ENCODE measurements at places on chromosomes 7 and 10.

DNA sequence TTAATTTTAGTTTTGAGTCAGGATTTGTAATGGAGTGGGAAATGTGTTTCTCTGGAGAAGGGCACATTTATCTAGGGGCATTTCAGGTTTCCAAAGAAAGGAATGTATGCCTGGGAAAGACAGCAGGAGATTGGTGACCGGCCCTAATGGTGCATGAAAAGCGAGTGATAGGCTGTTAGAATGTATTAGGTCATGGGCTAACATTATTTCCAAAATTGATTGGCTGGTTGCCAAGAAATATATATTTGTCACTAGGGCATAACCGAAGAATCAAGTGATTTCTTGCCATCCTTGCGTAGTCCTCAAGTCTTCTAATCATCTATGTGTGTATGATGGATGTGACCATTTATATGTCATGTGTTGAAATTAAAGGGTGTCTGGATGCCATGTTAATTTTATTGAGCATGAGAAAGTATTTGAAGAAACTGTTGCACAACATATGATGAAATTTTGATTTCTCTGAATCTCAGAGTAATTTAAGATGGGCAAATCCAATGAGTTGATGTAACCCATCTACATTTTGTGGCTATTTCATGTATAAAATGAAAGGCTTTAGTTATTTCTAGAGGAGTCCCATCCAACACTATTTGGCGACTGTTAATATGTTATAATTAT lies 248.4 kb downstream of the BMPER start:
- DNase-seq: no peak

DNA sequence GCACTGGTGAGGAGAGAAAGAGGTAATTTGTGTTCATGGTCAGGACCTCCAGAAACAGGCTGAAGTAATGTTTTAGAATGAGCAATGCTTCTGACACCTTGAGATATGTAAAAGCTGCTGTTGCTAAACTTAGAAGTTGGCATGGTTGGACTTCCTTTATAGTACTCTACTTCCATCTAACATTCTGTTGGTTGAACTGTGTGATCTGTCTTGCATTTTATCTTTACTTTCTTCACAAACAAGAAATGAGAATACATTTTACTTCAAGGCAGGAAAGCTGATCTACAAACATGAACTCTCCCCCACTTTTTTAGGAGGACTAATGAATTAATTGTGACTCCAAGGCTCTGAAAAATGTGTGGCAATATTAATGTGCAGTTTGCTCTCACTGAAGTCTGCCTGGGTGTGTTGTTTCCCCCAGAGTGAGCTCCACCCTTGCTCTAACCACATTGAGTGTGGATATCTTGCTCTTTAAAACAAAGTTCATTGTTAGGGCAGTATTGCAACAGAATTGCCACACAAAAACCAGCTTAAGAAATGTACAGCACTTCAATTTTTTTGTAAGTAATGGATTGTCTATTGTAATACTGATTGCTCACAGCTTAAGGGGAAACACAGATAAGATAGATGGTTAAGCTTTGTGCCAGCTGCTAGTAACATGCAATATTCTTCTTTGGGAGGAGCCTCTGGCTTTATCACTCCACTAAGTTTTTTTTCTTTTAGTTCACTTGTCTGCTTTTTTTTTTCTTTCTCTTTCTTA lies 69.0 kb downstream of the ADD3 start:
- DNase-seq: peak; percentile 85

DNA sequence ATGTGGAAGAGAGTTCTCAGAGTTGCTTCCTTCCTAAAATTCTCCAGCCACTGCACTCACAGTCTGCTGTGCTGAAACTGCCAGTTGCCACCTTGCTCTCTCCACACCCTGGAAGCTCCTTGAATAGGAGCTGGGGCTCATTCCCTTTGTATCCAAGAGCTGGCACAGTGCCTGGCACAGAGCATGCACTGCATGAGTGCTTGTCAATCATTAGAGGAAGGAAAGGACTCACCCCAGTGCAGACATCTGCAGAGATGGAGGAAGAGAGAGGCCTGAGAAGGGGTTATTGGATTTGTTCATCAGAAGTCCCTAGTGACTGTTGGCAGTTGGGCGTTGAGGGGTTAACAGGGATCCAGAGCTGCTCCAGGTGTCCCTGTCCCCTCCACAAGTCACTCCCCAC lies 41.7 kb upstream of the DUSP5 start:
- DNase-seq: no peak

DNA sequence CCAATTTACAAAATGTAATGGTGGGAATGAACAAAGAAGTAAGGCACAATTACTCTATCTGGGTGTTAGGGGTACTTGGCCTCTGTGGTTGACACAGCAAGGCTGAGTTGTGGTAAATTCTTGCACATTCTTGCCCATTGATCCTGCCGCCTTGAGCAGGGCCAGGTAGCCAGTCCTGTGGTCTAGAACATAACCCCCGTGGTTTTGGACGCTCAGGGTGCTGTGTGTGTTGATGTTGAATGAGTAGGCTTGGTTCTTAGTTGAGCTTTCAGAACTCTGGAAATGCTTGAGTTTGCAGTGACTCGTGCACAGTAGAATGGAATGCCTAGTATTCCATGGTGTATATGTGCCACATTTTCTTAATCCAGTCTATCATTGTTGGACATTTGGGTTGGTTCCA lies 42.3 kb upstream of the CDHR3 start:
- no peak for DNase-seq

GRCh38 chr7:38241071-38241470 lies 32.4 kb downstream of the TARP start:
- no peak for DNase-seq

DNA sequence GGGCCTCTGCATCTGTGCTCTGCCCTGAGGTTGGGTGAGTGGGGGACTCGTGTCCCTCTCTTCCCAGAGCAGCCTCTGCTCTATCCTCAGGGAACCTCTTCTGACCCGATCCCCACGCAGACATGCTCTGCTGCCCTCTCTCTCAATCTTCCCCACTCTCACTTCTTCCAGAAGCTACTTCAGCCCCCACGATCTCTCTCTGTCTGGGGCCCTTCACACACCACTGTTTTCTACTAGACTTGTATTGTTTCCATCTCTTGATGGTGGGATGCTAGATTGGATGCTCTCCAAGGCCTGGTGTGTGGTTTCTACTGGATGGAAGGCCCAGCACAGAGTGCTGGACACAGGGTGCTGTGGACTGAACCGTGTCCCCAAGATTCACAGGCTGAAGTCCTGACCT lies 10.0 kb downstream of the MGMT start:
- no peak for DNase-seq

DNA sequence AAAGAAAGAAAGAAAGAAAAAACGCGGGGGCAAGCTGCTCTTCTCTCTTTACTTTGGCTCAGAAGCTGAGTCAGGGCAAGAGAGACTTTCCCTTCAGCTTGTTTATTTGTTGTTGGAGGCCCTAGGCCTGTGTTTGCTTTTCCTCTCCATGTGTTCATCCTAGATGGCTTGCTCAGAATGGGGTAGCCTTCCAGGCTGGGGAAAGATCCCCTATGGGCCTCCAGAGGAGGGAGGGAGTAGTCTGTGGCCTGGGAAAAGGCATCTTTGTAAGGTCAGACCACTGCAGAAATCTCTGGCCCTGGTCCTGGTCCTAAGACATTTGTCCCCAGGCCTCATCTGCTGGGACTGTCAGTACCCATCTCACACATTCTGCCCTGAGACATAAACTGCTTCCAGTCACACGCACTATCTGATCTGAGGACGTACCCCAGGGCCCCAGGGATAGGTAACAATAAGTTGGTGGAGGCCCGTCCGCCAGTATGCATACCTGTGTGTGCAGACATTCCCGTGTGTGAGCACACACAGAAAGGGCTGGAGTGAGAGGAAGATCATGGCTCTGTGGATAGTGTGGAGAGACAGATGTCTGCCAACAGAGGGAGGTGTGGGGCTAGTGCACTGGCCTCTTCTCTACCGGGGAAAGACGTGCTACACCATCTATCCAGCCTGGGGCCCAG lies 4.9 kb upstream of the SCD start:
- peak; percentile 68 for DNase-seq

DNA sequence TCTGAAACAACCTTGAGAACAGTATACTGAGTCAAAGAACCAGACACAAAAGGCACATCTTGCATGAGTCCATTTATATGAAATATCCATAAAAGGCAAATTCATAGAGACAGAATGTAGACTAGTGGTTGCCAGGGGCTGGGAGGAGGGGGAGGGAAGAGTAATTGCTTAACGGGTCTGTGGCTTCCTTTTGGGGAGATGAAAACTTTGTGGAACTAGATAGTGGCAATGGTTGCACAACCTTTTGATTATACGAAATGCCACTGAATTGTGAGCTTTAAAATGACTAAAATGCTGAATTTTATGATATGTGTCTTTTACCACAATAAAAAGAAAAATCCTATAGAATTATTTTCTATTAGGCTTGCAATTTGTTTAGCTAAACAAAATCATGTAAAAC lies 16.8 kb downstream of the ADRB1 start:
- DNase-seq: no peak

GRCh38 chr7:149625947-149626392 lies 128.4 kb upstream of the ZNF746 start:
- DNase-seq: no peak

- no peak for DNase-seq
Measured at GRCh38 chr7:90769036-90769435, 172.9 kb downstream of the CDK14 start.

GRCh38 chr7:112132051-112132694 lies 74.0 kb downstream of the DOCK4 start:
- DNase-seq: no peak

DNA sequence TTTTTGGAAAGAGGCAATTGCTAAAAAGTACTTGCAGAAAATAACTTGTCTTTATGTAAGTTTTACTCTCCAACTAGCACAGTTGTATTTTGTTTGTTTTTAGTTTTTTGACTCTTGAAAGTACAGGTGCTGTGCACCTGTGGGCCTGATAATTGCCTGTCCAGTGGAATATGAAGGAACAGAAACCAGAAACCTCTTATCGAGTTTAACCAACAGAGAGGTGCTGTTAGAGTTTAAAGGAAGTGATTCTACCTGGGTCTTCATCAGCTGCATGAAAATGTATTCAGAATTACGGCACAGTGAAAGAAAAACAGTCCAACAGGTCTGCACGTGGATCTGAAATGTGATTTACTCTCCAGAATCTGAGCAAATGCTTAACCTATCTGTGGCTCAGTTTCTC lies 326.6 kb upstream of the POM121L12 start:
- no peak for DNase-seq

DNA sequence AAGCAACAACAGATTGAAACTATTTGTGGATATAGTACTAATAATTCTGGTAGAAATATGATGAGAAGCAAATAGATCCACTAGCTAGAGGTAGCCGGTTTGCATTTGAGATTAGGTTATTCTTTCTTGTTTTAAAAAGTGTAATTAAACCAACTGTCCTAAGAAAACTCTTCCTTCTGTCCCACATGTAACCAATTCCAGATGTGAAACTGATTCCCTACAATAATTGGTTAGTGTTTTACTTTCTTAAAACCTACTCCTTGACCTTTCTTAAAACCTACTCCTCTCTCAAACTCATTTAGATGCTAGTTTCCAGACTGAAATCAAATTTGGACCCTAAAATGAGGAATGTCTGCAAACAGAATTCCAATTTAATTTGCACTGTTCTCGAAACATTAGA lies 521.5 kb downstream of the SUGCT start:
- DNase-seq: no peak

DNA sequence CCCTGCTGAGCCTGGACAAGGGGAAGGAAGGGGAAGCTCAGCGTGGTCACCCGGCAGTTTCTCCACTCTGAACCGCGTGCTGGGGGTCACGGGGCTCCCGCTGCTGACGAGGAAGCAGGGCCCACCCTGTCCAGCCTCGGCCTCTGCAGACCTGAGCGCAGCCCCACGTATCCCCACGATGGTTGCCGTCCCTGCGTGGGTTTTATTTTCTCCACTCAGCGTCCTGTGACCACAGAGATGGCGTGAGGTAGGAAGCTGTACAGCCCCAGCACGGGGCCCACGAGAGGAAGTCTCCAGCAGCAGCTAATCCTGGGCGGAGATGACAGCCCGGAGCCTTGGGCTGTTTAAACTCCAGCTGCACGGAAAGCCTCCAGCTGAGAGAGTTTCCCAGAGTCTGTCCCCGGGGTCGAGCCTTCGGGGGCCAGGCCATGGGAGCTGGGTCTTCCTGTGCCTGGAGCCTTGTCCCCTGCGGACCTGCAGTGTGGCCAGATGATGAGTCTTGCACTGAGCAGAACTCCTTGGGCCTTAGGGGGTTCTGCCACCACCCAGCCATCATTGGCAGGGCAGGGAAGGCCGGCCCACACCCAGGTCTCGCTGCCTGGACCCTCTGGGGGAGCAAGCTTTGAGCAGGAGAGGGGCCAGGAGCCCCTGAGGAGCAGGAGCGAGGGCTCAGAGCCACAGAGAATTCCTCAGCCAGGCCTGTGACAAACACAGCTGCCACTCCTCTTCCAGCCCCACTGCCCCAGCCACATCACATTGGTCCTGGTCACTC lies 72.8 kb upstream of the FAM20C start:
- DNase-seq: peak; percentile 88

GRCh38 chr7:158991824-158992621 lies 135.7 kb downstream of the DYNC2I1 start:
- DNase-seq: no peak

- no peak for DNase-seq
Measured at GRCh38 chr10:114195079-114195478, 15.9 kb downstream of the TDRD1 start.

DNA sequence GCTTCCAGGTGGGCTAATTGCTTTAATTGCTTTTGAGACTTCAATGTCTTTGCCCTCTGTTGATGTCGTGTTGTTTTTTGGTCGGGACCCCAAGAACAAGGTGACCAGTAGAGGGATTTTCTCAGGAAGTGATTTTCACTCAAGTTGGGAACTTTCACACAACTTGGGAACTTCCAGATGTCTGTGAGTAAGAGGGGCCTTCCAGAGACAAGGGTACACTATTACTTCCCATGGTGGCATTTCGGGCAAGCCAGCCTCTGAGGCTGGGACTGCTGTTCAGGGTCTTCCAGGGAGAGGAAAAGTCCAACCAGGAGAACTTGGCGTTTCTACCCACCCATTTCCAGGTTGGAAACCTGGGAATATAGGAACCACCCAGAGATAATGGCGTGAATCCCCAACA lies 170.0 kb upstream of the CDCA7L start:
- no peak for DNase-seq

DNA sequence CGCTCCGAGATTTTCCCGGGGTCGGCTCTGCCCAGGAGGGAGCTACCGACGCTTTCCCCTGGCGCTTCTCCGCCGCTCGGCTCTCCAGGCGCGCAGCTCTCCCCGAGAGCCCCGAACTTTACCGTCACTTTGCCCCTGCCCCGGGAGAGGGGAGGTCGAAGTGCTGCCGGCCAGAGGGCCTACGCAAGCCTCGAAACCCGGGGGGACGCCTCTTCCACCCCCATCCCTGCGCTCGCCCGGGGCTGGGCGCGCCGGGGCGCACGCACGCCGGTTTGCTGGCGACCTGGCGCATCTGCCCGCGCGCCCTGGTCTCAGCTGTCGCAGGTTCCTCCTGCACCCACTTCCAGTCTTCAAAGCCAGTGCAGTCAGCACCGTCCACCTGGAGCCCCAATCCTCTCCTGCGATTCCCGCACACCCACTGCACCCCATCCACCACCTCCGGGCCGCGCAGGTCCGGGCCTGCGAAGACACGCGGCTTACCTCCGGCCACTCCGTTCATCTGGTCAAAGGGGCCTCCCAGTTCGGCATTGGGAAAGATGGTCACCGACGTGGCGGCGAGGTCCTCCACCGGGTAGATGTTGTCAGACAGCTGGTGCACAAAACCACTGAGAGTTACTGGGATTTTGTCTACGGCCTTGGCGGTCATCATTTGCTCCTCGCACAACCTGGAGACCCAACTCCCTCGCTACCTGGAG lies 638 bp downstream of the EGR2 start:
- no peak for DNase-seq

- no peak for DNase-seq
Measured at GRCh38 chr10:44883593-44884331, 27.4 kb upstream of the TMEM72 start.

- no peak for DNase-seq
Measured at GRCh38 chr7:132035517-132036362, 479.3 kb upstream of the PODXL start.

Data from umbilical cord (tissue), 2 donors.